Hypothalamus (tissue), 51 donors: ENCODE measurements at places on chromosomes 16 and 17.

GRCh38 chr17:10126276-10126615 is 72.2 kb downstream of the GAS7 start:
- DNase-seq: no peak

DNA sequence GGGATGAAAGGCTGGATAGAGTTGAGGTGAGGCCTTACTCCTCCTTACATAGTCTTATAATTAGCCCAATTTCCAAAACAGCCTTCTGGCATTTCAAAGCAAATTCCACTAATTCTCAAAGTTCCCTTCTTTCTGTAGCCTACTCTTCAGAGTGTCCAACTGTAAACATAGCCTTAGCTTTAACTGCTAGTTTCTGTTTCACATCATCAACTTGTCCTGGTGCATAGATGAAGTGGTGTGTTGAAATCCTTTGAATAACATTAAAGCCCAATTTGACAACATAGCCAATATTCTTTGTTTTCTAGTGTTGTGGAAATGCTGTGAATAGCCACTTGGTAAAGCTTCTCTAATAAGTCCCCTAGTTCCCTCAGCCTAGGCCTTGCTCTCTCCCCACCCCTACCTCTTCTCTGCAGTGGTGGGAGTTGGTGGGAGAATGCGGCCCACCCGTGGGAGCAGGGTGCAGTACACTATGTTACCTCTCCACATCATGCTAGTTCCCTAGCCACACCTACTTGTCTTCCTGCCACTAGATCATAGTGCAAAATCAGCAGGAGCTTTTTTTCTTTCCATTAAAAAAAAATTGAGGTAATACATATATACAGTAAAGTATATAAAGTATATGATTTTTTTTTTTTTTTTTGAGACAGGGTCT is 127.0 kb upstream of the HAS3 start:
- no peak for DNase-seq

DNA sequence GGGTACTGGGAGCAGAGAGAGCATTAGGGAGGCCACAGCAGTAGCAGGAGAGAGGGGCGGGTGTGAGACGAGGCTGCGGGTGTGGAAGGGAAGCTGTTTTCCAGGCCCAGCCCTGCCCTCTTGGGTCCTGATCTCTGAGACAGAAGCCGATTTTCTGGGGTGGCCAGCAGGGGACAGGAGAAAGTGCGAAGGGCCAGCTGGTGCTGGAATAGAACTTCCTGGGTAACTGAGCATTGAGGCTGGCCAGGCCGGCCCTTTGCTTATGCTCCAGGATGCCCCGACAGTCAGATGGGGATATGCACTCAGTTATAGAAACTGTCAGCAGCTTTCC is 804 bp downstream of the BTBD17 start:
- DNase-seq: no peak

- no peak for DNase-seq
These were observed 773 bp downstream of the BLTP2 start for GRCh38 chr17:28643983-28644786.

DNA sequence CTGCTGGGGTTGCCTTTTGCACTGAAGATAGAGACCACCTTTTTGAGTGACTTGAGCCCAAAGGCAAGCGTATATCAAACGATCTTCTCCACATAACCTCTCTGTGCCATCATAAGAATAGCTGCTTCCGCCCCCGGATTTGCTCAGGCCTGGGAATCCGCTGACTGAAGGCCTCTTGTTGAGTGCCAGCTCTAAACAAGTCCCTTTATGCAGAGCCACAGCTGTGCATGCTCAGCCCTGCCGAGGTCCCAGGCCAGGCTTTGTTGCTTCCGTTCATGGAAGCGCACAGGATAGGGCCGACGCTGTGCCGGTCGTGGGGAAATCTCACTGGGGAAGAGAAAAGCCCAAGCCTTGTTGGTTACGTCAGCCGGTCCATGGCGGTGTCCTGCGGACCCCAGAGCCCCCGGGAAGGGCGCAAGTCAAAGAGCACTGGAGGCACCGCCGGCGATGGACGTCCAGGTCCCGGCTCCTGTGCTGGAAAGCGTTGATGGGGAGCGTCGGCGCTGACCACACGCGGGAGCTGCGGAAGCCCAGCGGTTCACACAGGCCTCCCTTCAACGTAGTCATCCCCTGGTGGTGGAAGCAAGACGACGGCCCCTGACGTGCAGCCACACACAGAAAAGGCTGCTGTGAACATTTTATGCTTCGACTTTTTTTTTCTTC is 23.5 kb upstream of the RPL13 start:
- DNase-seq: peak; percentile 42

- DNase-seq: no peak
These were observed 2.9 kb downstream of the NKD1 start for GRCh38 chr16:50550866-50551641.
